ENCODE measurements at places on chromosomes 2 and 18.

- DNase-seq = no peak
Observed at GRCh38 chr18:76459687-76460350, 35.2 kb downstream of the ZNF516 start.

- DNase-seq = no peak
Observed at GRCh38 chr2:196384729-196385128, 213.4 kb upstream of the STK17B start.

- no peak for DNase-seq
Observed at GRCh38 chr2:177830881-177831386, 241.6 kb downstream of the PDE11A start.

- no peak for DNase-seq
Observed at GRCh38 chr2:177143444-177143843, 69.2 kb upstream of the HNRNPA3 start.

- DNase-seq = no peak
Observed at GRCh38 chr18:12293831-12294230, 14.2 kb upstream of the TUBB6 start.

GRCh38 chr2:30232801-30233130, 1.4 kb downstream of the LBH start:
- no peak for DNase-seq

DNA sequence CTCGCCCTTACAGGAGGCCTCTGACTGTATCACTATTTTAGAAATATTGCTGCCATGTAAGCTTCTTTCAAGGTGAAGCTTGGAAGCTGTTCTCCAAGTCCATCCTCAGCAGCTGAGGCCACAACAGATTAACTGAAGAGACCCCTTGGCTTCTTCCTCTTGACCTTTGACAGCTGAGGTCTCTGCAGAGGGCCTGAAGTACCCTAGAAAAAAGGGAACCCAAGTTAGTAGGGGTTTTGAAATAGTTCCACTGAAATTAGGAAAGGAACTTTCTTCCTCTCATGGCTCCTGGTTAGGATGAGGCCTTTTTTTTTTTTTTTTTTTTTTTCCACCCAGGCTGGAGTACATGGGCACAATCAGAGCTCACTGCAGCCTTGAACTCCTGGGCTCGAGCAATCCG, 15.5 kb upstream of the IHH start:
- no peak for DNase-seq

GRCh38 chr2:50466685-50467084, 565.2 kb downstream of the NRXN1 start:
- DNase-seq = no peak

DNA sequence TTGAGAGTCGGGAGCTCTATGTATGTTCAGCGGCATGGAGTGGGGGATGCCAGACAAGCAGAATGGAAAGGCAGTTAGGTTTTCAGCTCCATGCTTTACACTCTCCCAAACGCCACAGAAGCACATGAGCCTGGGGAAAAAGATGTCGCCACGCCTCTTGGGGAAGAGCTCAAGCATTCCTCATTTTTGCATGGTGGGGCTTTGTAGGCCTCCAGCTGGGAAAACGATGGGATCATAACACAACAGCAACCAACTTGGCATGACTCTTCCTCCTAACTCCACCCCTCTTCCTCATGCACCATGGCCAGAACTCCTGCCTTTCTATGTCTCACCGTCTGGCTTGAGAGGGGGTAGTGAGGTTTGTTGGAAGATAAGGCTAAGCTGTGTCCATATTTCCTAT, 102.6 kb downstream of the PAX3 start:
- DNase-seq = no peak

- DNase-seq = no peak
Observed at GRCh38 chr2:54947646-54948045, 102.6 kb downstream of the RTN4 start.

DNA sequence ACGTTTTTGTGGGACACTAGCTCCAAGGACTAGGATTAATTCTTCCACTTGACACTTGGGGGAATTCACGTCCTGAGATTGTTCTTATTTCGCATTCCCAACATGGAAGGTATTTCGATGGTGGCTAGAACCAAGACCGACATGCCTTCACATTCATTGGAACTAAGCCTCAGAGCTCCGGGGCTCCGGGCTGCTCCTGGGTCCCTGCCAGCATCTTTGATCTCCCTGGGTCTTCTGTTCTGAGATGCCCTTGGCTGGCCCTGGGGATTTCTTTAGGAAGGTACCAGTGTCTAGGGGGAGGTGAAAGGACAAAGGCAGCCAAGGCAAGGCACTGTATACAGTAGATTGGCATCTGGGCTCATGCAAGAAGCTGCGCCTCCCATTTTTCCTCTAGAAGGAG, 76.8 kb downstream of the DYSF start:
- DNase-seq = no peak

All from NCI-H524 treated with DMSO at 0.1 percent for 48 hours (cell line).